ENCODE measurements at places on chromosomes 4 and X. TPM values are rescaled to one million over a fixed set of nuclear protein-coding genes. Genes with fewer than 3 reads are reported as not detected.

DNA sequence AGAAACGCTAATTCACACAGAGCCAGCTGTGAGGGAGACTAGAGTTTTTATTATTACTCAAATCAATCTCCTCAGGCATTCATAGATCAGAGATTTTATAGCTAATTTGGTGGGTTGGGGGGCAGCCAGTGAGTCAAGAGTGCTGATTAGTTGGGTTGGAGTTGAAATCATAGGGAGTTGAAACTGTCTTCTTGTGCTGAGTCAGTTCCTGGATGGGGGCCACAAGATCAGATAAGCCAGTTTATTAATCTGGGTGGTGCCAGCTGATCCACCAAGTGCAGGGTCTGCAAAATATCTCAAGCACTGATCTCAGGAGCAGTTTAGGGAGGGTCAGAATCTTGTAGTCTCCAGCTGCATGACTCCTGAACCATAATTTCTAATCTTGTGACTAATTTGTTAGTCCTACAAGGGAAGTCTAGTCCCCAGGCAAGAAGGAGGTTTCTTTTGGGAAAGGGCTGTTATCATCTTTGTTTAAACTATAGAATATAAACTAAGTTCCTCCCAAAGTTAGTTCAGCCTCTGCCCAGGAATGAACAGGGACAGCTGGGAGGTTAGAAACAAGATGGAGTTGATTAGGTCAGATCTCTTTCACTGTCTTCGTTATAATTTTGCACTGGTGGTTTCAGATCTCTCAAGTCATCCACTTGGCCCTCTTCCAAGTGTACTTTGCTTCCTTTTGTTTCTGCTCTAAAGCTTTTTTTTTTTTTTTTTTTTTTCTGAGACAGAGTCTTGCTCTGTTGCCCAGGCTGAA is 5.4 kb upstream of the NAA11 start:
- H3K27me3 ChIP-seq = no peaks in the 10 kb centered on the region
- H3K36me3 ChIP-seq = no peaks in the 10 kb centered on the region
- DNase-seq = no peak
- H3K27ac ChIP-seq = no peak overlapping the region

DNA sequence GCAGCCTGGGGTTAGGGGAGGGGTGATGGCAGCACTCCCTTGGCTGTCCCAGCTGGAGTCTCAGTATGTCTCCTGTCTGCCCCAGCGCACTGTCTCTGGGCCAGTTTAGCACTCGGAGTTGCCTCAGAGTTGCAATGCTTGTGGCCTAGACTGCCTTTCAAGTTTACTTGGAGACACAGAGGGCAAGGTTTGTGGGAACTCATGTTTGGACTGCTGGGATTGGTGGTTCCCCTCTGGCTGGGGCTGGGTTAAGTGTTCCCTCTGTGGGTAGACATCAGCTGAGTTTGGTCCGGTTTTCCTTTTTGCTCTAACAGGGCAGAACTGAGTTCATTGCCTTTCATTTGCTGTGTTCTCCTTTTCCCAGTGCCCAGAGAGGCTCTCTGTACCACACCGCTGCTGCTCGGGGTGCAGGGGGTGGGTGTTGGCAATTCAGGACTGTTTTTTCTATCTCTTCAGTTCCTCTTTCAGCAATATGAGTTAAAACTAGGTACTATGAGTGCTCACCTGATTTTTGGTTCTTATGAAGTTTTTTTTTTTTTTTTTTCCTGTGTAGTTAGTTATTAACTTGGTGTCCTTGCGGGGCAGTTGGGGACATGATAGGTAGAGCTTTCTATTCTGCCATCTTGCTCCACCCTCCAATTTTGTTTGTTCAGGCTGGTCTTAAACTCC is 17.2 kb downstream of the RAB33B start:
- peaks cover 13% of the 10 kb centered on the region for H3K4me1 ChIP-seq
- H3K4me3 ChIP-seq = no peak overlapping the region

DNA sequence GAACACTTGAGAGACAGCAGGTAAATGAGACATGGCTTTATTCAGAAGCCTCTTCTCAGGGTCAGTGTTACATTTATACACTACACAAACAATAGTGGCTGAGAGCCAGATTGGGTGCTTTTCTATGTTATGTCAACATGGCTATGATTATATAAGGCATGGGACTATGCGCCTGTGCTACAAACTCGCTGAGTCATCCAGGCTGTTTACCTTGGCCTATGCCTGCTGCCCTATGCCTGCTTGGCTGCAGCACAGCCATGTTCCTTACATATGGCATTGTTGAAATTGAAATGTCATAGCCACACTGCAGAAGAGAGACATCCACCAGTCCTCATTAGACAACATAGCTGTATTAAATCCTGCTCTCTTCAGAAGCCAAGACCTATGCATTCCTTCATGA is 236.3 kb upstream of the NWD2 start:
- no peak overlapping the region for H3K4me3 ChIP-seq
- H3K36me3 ChIP-seq = peaks cover 2% of the 10 kb centered on the region
- no peaks in the 10 kb centered on the region for H3K27me3 ChIP-seq
- DNase-seq = no peak
- H3K4me1 ChIP-seq = peaks cover 9% of the 10 kb centered on the region

DNA sequence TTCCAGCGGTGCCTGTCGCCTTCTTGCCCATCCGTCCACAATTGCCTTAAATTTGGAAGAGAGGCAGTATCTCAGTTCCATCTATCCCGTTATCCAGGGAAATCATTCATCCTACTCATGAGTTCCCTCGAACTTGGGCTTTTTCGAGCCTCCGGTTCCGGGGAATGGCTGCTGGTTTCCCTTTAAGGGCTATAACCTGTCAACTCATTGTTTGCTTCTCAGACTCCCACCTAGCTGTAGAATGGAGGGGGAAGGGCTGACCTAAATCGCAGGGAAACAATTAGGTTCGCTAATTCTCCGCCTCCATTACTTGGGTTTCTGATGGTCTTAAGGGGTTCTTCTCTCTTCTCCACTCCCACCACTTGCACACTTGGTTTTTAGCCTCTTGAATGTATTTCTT is 1.2 kb downstream of the UCHL1 start:
- DNase-seq = no peak
- peak overlapping the region; percentile 77 for H3K27ac ChIP-seq
- peaks cover 43% of the 10 kb centered on the region for H3K4me1 ChIP-seq
- H3K27me3 ChIP-seq = no peaks in the 10 kb centered on the region

DNA sequence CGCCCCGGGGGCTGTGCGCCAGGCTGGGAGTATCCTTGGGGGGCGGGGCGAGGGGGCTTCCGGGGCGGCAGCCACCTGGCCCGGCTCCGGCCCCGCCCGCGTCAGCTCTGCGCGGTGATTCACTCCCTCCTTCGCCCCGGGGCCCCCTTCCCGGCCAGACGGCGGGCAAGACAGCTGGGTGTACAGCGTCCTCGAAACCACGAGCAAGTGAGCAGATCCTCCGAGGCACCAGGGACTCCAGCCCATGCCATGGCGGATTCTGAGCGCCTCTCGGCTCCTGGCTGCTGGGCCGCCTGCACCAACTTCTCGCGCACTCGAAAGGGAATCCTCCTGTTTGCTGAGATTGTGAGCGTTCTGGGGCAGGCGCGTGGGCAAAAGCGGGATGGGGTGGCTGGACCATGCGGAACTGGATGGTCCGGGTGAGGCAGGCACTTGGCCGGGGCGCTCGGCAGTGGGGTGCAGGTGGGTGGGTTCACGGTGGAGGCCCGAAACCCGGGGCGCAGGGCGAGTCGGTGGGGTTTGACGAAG is at the start of gene PLP2:
Gene PLP2 (plus strand): TSS at position 147 of the 528 bp plus-strand sequence. CDS start 103 bp downstream, at position 250.
- peak within 1 kb of the TSS; percentile 90 for H3K4me3 ChIP-seq
- H3K27ac ChIP-seq = peak within 1 kb of the TSS; percentile 85
- DNase-seq = no peak
- peaks cover 9% of the 10 kb centered on the region for H3K36me3 ChIP-seq
- no peaks in the 10 kb centered on the region for H3K27me3 ChIP-seq

DNA sequence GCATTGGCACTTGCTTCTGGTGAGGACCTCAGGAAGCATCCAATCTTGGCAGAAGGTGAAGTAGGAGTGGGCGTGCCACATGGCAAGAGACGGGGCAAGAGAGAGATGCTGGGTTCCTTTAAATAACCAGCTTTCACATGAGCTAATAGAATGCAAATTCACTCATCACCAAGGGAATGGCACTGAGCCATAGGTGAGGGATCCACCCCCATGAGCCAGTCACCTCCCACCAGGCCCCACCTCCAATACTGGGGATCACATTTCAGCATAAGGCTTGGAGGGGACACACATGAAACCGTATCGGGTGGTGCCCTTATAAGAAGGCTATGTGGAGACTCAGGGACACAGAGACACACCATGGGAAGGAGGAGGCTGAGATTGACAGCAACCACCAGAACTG is 140.0 kb upstream of the MSX1 start:
- no peak for DNase-seq
- H3K4me3 ChIP-seq = no peak overlapping the region
- no peaks in the 10 kb centered on the region for H3K27me3 ChIP-seq
- H3K36me3 ChIP-seq = no peaks in the 10 kb centered on the region
- no peaks in the 10 kb centered on the region for H3K4me1 ChIP-seq

Gene DDIT4L
- total RNA-seq = 0.38 TPM

All from chondrocyte (in vitro differentiated cells).